Naive thymus-derived CD8-positive, alpha-beta T cell (primary cell): ENCODE measurements at places on chromosomes 1 and 21. TPM values are rescaled to one million over a fixed set of nuclear protein-coding genes. Genes with fewer than 3 reads are reported as not detected.

DNA sequence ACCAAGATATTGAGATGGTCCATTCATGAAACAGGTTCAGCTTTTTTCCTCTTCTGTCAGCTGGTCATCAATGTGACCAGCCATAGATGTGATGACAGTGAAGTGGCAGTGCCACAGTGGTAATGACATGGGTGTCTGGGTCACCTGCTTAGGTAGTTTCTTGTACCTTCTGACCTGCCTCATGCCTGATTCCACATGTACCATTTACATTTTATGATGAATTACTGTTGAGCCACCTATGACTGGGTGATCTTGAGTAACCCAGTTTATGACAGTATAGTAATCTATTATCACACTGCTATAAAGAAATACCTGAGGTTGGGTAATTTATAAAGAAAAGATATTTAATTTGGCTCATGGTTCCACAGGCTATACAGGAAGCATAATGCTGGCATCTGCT is 45.7 kb downstream of the RGSL1 start:
- no peak overlapping the region for H3K4me3 ChIP-seq
- peaks cover 5% of the 10 kb centered on the region for H3K4me1 ChIP-seq
- H3K36me3 ChIP-seq: no peaks in the 10 kb centered on the region
- H3K27ac ChIP-seq: no peak overlapping the region

Gene MSH4
- 0.86 TPM for total RNA-seq

Gene IER5
- 19.6 TPM for total RNA-seq

GRCh38 chr1:21906173-21907078 is 30.7 kb downstream of the HSPG2 start:
- no peak overlapping the region for H3K27ac ChIP-seq
- H3K36me3 ChIP-seq: no peaks in the 10 kb centered on the region
- DNase-seq: no peak
- H3K4me1 ChIP-seq: peaks cover 24% of the 10 kb centered on the region
- no peak overlapping the region for H3K4me3 ChIP-seq

GRCh38 chr1:221795380-221795779 is 53.5 kb upstream of the DUSP10 start:
- H3K27ac ChIP-seq: peak overlapping the region; percentile 88
- no peak overlapping the region for H3K4me3 ChIP-seq
- H3K4me1 ChIP-seq: peaks cover 5% of the 10 kb centered on the region
- no peak for DNase-seq

Gene MIER1
- total RNA-seq: 65.0 TPM

- H3K27me3 ChIP-seq: peaks cover 6% of the 10 kb centered on the region
- no peaks in the 10 kb centered on the region for H3K36me3 ChIP-seq
- H3K4me3 ChIP-seq: no peak overlapping the region
- DNase-seq: no peak
- H3K27ac ChIP-seq: no peak overlapping the region
These were observed 40.5 kb downstream of the C1orf198 start for GRCh38 chr1:230827801-230828200.

Gene LINGO4
- not detected for total RNA-seq
